ENCODE measurements at places on chromosomes 13 and 19.

GRCh38 chr13:93222976-93223375, 3.6 kb upstream of the GPC6 start:
- DNase-seq = no peak

GRCh38 chr13:107284173-107284572, 716.2 kb upstream of the ARGLU1 start:
- no peak for DNase-seq

- no peak for DNase-seq
Observed at GRCh38 chr19:8831832-8832131, 322 bp downstream of the ZNF558 start.

GRCh38 chr19:57123882-57124281, 4.1 kb downstream of the USP29 start:
- DNase-seq = no peak

GRCh38 chr19:15859187-15859586, 38.7 kb downstream of the CYP4F2 start:
- no peak for DNase-seq

GRCh38 chr19:14003251-14004055, 2.7 kb downstream of the RFX1 start:
- DNase-seq = no peak

DNA sequence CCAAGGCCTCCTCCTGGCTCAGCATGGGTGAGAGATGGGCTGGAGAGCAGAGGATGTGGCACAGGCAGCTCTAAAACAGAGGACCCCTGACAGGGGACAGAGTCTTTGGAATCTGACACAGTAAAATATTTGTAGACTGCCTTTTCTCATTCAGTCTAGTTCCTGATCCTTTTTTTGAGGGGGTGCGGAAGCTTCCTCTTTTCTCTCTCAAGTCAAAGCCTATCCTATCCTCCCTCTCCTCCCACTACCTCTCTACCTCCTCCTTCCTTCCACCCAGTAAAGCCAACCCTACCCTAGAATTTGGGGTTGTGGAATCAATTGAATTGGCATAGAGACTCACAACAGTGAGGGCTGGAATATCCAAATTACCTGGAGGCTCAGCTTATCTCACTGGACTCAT, 82.0 kb downstream of the TEX26 start:
- no peak for DNase-seq

DNA sequence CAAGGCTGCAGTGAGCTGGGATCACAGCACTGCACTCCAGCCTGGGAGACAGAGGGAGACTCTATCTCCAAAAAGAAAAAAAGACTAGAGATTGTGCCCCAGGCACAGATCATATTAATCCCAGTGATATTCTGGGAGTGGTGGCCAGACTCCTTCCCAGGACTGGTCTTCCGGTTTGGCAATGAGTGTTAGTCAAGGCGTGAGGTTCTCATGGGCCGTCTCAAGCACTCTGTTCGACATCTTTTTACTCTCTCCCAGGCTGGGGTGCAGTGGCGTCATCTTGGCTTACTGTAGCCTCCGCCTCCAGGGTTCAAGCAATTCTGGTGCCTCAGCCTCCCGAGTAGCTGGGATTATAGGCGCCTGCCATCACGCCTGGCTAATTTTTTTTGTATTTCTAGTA, 5.3 kb upstream of the DPRX start:
- DNase-seq = no peak

GRCh38 chr19:823565-824121, 1.9 kb upstream of the PLPPR3 start:
- no peak for DNase-seq
